RWPE2 (cell line): ENCODE measurements at places on chromosomes 6 and 20.

DNA sequence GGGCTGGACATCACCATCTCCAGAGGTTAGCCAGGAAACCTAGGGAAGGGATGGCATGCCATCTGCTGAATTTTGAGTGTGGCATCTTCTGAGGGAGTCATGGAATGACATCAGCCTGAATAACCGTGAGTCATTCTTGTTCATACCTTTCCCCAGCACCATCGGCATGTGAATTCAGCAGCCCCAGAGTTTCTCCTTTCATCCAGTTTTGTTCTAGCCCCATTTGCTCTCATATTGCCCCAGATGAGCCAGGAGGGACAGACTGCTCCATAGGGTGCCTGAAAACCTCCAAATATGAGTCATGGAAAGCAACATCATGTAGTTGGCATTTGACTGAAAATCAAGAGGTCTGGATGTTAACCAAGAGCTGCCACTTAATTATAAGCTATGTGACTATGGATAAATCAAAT lies 219.2 kb upstream of the SGK1 start:
- peak; percentile 87 for DNase-seq

DNA sequence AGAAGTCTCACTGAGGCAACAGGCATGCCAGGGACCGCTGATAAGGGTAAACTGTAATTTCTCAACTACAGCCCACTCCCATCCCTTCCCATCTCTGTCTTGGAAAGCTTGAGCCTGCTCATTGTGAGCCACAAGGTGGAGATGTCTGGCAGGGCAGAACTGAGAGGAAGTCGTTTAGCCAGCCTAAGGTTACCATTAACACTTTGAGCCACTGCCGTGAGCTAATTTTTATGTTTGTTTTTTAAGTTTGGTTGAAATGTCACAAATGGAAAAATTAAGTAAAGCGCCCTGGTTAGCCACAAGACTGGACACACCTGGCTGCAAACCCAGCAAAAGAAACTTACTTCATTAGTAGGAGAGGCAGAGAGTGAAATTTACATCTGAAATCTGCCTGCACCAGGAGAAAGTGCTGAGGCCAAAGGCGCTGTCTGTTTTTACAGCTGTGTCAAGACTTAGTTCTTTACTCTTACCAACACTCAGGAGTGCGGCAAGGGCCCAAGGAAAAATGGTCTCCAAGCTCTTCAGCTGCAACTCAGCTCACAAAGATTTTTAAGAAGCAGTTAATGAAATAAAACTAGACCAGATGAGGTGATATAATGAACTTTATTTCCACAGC lies 50.0 kb upstream of the FAM83C start:
- no peak for DNase-seq

DNA sequence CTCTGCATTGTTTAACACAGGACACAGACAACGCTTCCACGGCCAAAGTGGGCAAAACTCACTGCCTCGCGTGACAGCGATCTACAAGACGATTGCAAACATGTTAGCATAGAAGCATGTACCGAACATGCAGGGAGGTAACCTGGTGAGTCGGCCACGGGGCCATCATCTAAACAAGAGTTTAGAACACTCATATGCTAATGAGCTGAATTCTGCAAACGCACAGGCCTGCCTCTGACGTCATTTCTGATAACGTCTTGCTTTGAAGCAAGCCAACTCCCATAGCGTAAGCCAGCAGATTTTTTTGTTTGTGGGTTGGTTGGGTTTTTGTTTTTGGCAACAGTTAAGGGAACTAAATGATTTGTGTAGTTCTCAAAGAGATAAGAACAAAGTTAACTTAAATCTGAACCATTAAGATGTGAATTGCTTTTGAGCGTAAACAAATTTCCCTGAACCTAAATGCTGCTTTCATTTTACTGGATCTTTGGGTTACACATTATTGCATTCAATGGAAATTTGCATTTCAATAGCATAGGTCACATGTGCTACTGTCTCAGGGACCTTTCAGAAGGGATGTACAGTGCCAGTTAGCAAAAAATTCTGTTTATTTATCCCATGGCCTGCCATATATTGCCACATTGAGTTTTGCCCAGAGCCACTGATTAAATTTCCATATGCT lies 184.5 kb upstream of the PDE10A start:
- no peak for DNase-seq

DNA sequence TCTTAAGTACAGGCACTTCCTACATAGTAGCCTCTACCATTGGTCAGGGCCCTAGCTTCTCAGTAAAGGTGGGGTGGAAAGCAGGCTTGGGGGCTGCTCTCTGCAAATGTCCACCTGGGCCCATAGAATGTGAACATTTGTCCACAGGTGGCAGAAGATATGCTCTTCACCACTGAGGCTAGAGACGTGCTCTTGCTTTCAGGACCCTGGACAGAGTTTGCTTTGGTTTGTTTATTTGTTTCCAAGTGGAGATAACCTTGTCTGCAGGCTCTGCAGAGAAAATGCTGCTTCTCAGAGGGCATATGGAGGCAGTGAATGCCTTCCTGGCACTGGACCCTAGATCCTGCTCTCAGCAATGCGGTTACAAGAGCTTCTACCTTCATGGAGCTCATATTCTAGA lies 129.0 kb downstream of the F13A1 start:
- DNase-seq = no peak

GRCh38 chr6:111210194-111210728 lies 123.0 kb downstream of the SLC16A10 start:
- no peak for DNase-seq

- peak; percentile 80 for DNase-seq
These were observed 115.7 kb downstream of the TAF4 start for GRCh38 chr20:61949714-61950640.

DNA sequence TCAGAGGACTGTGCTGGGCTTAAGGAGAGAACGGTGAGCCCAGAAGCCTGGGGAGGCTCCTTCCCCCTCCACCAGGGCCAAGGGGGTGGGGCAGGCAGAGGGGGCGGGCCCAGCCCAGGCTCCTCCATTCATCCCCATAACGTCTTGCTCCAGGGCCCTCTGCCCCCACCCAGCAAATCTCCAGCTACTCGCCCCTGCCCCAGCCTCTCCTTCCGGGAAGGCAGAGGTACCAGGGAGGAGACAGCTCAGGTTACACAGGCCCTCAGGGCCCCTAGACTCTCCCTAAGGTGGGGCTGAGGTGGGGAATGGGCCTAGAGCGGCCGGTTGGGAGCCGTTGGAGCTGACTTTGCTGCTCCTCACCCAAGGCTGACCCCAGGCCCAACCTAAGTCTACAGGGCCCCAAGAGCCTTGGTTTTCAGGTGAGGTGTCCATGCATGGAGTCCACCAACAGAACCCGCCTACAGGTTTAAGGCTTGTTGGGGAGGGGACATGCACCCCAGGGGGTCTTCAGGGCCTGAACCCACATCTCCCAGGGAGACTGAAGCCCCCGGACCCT lies 1.2 kb downstream of the LAMA5 start:
- DNase-seq = peak; percentile 100

DNA sequence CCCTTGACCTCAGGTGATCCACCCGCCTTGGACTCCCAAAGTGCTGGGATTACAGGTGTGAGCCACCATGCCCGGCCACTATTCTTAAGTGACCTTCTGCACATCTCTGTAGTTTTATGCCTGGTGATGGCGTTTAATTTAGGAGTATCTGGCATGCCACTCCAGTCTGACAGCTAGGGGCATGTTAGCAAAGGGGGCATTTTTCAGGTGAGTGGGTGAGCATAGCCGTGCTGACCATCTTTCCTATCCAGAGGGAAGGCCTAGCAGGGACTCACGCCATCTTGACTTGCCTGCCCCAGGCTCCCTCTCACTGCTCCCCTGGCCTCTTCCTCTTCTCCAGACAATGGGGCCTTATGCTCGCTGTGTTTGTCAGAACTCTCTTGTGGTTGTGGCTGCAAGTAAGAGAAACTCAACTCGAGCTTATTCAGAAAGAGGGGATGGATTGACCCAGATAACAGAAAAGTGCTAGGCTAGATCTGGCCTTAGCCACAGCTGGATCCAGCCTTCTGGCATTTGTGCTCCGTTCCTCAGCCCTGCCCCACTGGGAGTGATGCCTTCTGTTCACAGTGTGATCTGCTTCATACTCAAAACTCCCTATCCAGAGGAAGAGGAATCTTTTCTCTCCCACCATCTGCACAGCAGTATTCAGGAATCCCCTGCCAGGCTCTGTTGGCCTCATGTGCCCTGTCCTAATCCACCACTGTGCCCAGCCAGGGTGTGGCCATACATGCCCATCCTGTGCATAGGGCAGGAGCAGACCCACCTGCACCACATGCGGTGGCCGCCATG lies 174.5 kb upstream of the AKAP12 start:
- DNase-seq = no peak

GRCh38 chr6:136616527-136616926 lies 66.3 kb upstream of the MAP7 start:
- no peak for DNase-seq

DNA sequence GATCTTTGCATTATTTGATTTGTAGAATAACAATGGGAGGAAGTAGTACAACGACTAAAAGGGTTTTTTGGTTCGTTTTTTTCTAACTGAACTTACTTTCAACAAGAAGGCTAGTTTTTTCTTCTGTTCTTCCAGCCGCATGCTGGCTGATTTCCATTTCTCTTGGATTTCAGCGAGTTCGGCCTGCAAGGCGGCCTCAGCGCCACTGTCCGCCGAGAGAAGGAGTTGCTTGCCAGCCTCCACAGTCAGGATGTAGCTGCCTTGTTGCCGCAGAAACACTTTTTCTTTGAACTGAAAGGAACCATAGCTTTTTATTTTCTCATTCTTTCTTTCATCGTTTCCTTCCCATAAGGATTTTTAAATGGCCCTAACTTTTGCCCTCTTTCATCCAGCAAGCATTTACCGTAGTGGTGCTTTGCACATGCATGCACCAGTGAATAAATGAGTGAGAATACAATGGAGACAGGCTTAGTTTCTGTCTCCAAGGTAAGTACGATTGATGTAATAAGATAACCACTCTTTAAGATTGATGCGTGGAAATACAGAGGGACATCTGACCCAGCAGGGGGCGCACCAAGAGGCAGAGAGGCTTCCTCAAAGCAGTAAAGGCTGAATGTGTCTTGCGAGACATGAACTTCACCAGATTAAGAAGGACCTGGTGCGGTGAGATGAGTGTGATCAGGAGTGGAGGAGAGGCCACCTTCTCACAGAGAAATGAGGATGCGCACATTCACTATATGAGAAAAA lies 398.8 kb downstream of the ESR1 start:
- DNase-seq = no peak

- no peak for DNase-seq
These were observed 114.7 kb upstream of the AFDN start for GRCh38 chr6:167711768-167712730.

GRCh38 chr6:169827290-169827717 lies 75.9 kb downstream of the ERMARD start:
- no peak for DNase-seq

- DNase-seq = no peak
These were observed 57.1 kb upstream of the MAP7 start for GRCh38 chr6:136607204-136607931.

DNA sequence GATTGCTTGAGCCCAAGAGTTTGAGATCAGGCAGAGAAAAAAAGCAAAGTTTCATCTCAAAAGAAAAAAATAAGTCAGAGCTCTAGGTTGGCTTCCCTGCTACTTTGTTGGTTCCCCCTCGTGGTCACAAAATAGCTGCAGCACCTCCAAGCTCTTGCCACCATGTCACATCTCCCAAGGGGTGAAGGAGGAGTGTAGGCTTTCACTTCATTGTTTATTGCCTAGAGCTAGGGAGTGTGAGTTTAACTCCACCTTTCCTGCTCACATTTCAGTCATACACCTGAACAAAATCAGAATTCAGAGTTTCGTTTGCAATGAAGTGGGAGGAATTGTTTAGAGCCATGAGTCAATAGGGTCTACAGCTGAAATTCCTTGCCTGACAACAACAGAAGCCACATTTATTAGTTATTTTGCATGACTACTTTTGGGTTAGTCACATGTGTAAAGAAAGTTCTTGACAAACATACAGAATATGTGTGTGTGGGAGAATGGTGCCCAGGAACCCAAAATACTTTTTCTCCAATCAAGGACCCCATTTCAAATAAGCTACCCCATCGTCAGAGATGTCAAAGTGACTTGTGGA lies 56.2 kb upstream of the UFL1 start:
- no peak for DNase-seq

DNA sequence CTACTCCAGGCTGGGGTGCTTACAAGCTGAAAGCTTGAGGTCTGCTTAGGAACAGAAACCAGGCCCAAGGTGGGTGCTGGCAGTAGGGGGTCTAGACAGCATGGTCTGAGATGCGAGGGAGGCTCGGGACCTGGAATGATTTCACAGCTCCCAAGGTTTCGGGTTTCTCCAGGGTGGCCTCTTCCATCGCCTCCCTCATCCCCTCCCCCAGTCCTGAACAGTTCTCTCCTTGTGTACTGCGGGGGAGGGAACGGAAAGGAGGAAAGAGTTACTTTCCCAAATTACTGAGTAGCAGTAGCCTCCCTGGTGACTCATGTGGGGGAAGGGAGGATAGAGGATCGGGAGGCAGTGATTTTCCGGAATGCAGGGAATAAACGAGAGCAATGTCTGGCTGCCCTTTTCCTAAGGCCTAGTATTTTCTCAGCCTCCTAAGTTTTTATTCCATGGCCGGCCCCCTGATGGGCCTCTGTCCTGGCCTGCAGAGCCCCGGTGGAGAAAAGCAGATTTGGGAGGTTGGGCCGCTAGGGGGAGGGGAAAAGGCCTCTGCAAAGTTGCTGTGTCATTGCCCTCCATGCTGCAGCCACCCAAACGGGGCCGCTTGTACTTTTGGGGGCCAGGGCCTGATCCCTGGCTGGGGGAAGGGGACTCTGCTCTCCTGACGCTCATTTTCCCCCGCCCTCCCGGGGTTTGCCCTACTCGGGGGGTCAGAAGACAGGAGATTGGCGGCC lies 1.5 kb downstream of the BRD2 start:
- peak; percentile 86 for DNase-seq

- DNase-seq = no peak
These were observed 988.7 kb downstream of the HACE1 start for GRCh38 chr6:103870970-103871369.

DNA sequence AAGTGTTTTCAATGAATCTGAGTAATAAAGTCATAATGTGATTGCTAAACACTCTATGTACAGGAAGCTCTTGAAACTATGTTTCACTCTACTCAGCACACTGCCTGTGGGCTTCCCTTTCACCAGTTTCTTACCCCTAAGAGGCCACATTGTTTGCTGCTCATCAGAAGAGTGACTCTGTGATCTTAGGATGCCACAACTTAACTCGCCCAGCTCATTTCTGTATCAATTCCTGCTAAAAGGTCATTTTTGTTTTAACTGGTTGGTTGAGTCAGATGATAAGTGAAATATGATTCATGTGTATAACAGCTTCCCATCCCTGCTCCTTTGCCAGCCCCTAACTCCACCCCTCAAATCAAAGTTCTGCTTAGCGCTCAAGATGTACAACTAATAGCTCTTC lies 9.8 kb upstream of the NDUFAF4 start:
- no peak for DNase-seq

DNA sequence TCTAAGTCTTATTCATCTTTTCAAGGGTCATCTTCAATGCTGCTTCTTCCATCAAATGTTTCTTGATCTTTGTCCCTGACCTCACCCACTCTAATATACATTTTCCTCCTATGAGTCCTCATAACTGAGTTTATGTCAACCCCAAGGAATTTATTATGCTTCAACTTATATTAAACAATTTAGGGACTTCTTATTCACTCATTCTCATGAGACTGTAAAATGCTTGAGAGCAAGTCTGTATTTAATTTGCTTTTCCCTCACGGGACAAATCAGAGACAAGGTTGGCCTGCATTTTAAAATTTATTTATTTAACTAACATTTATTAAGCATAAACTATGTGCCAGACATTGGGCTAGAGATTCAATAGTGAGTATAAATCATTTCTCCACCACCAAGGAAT lies 312.0 kb upstream of the NT5E start:
- no peak for DNase-seq
